Left ventricle myocardium inferior (tissue), 1 donor: ENCODE measurements at places on chromosomes 12 and 14. TPM values are rescaled to one million over a fixed set of nuclear protein-coding genes. Genes with fewer than 3 reads are reported as not detected.

The ESRRB gene
- total RNA-seq, result 16.9 TPM

The NRDE2 gene
- 10.5 TPM for total RNA-seq

The CMA1 gene
- 0.66 TPM for total RNA-seq

The IL31 gene
- total RNA-seq, result not detected

The ACACB gene
- 123 TPM for total RNA-seq

The GPRC5D gene
- total RNA-seq, result not detected

The B3GNT4 gene
- total RNA-seq, result not detected

The ZNF10 gene
- total RNA-seq, result 5.6 TPM

The TSPAN19 gene
- 0.33 TPM for total RNA-seq

The HOXC13 gene
- total RNA-seq, result not detected

The TEX52 gene
- total RNA-seq, result not detected

The RNASE3 gene
- not detected for total RNA-seq

The GPR132 gene
- total RNA-seq, result 1.0 TPM

The AQP6 gene
- not detected for total RNA-seq

The GARIN6 gene
- not detected for total RNA-seq

The IL23A gene
- total RNA-seq, result not detected

The PMCH gene
- total RNA-seq, result not detected

The PRB2 gene
- not detected for total RNA-seq

The RTL1 gene
- total RNA-seq, result not detected

The DEPDC4 gene
- 0.47 TPM for total RNA-seq

The KRT7 gene
- not detected for total RNA-seq

The GYS2 gene
- total RNA-seq, result not detected
